Aorta (tissue), 5 donors: ENCODE measurements at places on chromosomes 11 and 22. TPM values are rescaled to one million over a fixed set of nuclear protein-coding genes. Genes with fewer than 3 reads are reported as not detected.

SOX10 gene
- 2.6 TPM for total RNA-seq

LGR4 gene
- 23.6 TPM for total RNA-seq

GGT5 gene
- 61.6 TPM for total RNA-seq

ADORA2A gene
- 4.5 TPM for total RNA-seq

APOL5 gene
- not detected for total RNA-seq

CCDC88B gene
- 19.0 TPM for total RNA-seq

OR1S1 gene
- not detected for total RNA-seq

DNA sequence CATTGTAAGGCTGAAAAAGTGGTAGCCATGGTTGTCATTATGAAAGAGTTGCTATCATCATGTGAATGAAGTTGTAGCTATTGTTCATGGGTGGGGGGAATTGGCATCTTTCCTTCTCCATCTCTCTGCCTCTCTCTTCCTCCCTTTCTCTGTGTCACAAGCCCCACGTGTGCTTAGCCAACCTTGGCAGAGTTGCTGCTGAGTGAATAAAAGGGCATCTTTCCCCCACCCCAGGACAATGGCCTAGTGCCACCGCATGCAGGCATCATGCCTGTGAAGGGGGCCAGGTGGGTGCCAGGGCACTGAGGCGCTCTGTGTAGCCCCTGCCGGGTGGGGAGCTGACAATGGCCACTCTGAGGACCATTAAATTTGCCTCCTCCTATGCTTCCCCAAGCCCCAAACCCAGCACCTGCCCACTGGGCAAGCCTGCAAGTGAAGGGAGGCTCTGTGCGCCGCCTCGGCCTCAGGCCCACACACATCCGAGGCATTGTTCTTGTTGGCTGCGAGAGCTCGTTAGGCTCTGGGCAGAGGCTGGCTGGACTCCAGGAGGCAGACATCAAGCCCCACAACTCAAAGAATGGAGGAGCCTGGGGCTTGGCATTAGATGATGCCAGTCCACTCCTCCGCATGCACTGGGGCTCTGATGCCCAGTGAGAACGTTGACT, 103.9 kb downstream of the SEZ6L start:
- no peak overlapping the region for H3K4me3 ChIP-seq
- no peak for DNase-seq
- no peaks in the 10 kb centered on the region for H3K4me1 ChIP-seq
- H3K27me3 ChIP-seq: no peaks in the 10 kb centered on the region

DNA sequence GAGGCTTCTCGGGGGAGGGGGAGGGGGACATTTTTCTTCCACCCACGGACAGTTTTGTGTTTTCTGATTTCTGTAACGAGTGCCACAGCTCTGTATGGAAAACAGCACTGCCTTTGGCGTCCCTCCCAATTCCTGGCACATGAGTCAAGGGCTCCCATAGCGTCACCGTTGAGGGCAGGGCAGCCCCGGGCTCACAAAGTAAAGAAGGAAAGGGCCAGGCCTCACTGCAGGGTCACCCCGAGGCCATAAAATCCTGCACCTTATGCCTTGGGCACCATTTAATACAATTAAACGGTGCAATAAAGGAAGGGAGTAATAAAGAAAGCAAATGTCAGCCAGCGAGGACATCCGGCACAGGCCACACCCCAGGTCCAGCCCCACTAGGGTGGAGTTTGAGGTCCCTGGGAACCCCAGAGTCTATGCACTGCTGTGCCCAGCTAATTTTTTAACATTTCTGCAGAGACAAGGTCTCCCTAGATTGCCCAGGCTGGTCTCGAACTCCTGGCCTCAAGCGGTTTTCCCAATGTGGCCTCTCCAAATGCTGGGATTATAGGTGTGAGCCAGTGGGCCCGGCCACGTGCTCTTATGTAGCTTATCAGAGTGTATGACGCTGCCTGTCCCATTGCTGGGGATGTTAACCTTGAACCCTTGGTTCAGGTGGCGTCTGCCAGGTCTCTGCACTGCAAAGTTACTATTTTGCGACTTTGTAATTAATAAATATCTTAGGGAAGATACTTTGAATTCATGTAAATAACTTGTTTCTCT, 13.6 kb upstream of the MUC2 start:
- peak; percentile 59 for DNase-seq
- no peaks in the 10 kb centered on the region for H3K27me3 ChIP-seq
- no peak overlapping the region for H3K27ac ChIP-seq
- H3K4me3 ChIP-seq: no peak overlapping the region

DNA sequence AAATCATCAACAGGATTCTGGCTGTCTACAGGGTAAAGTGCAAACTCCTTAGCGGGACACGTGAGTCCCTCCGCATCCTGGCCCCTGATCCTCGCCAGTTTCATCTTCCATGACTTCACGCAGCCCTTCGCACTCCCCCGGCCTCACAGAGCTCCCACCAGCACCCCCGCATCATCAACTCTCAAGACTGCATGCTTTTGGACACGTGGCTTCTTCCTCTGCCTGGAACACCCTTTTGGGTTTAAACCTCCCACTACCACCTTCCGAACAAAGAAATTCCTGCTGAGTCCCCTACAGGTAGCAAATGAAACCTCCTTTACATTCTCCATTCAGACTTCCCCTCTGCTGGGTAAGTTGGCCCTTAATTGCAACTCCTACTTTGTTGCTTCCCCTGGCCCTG, 12.6 kb upstream of the EIF3M start:
- no peak for DNase-seq
- H3K36me3 ChIP-seq: no peaks in the 10 kb centered on the region
- H3K27ac ChIP-seq: no peak overlapping the region
- peaks cover 4% of the 10 kb centered on the region for H3K27me3 ChIP-seq
- H3K4me3 ChIP-seq: no peak overlapping the region

DNA sequence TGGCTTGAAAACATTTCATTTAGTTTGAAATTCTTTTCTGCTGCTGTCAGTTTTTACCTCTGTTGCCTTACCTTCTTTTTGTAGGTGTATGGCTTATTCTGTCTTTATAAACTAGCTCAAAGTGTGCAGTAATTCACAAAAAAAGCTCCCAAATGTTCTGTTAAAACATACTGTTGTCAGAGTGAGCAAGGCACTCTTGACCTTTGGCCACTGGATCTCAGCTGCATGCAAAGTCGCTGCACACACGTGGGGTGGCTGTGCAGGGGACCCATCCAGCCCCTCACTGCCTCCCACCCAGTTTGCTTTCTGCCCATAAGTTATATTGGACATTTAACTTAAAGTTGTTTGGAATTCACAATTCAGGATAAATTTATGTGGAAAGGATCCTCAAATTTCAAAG, 92.2 kb downstream of the AMOTL1 start:
- H3K4me3 ChIP-seq: no peak overlapping the region
- H3K36me3 ChIP-seq: peaks cover 7% of the 10 kb centered on the region
- no peaks in the 10 kb centered on the region for H3K4me1 ChIP-seq
- no peak for DNase-seq

DNA sequence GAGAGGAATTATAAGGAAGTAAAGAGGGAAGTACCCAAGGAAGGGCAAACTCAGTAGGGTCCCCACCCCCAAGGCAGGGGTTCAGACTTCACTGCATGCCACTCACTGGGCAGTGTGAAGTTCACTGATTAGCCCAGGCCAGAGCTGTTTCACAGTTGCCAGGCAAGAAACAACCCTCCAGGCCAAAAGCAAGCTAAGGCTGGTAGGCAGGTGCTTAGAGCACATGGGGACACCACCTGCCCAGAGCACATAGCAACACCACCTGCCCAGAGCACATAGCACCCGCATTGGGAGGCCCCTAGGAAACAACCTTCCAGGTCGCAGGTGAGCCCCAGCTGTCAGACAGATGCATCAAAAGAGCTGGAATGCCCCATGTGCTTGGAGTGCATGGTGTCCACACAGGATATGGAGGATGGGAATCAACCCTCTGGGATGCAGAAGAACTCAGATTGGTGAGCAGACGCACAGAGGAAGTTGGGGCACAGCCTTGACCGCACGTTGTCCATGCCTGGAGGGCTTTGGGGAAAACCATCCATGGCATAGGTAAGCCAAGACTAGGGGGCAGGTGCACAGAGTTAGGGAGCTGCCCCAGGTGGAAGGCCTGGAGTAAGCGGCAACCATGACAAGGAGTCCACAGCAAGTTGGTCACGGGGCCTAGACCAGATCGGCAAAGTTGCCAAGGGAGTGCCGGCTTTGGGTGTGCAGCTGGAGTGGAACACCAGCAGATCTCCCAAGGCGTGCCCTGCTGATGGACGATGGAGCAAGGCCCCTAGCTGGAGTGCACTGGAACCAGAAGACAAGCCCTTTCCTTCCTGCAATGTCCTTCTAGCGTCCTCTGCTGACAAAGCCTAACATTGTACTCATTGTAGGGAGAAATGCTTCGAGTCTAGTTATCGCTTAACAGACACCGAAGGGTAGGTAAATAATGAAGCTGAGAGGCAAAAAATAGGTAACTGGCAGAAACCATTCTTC, 7.8 kb upstream of the TMEM216 start:
- H3K4me3 ChIP-seq: no peak overlapping the region
- DNase-seq: no peak
- H3K4me1 ChIP-seq: no peaks in the 10 kb centered on the region
- H3K27ac ChIP-seq: no peak overlapping the region
- no peaks in the 10 kb centered on the region for H3K27me3 ChIP-seq

- H3K27ac ChIP-seq: no peak overlapping the region
- H3K4me3 ChIP-seq: no peak overlapping the region
- DNase-seq: no peak
- no peaks in the 10 kb centered on the region for H3K36me3 ChIP-seq
Measured at GRCh38 chr11:33685082-33685481, 15.5 kb downstream of the C11orf91 start.

DNA sequence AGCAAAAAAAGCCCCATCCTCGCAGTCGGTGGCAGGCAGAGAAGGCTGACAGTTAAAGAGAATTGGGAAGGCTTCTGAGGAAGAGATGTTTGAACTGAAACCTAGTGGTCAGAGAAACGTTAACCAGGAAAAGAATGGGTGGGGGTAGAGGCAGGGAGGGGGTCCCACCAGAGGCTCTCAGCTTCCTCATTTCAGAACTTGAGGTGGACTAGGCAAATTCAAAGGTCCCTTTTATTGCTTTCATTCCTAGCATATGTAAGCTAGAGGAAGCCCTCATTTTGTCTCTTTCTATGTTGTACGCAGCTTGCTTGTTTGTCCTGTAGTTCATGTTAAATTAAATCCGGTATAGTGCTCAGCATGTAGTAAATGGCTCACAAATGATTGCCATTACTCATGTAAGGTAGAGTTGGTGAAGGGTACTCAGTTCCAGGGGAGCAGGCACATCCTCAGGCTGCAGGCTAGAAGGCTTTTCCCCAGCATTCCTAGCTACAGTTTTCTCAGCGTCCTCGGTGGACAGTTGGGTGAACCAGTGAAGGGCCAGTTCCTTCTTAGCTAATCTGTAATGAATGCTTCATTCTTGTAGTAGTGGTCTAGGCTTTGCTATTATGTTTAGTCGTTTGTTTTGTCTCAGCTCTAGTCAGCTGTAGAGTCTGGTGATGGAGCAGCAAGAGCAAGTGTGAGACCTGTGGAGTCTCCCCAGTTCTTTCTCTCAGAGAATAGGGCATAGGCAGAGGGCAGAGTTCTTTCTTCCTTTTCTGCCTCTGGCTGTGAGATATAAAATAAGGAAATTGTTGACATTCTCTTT, 58.6 kb downstream of the UVRAG start:
- no peak overlapping the region for H3K4me3 ChIP-seq
- no peaks in the 10 kb centered on the region for H3K27me3 ChIP-seq
- no peak for DNase-seq
- H3K27ac ChIP-seq: no peak overlapping the region
- H3K36me3 ChIP-seq: no peaks in the 10 kb centered on the region

- H3K4me1 ChIP-seq: peaks cover 5% of the 10 kb centered on the region
- no peak overlapping the region for H3K27ac ChIP-seq
Measured at GRCh38 chr11:20041499-20041898, 118.8 kb downstream of the DBX1 start.

DNA sequence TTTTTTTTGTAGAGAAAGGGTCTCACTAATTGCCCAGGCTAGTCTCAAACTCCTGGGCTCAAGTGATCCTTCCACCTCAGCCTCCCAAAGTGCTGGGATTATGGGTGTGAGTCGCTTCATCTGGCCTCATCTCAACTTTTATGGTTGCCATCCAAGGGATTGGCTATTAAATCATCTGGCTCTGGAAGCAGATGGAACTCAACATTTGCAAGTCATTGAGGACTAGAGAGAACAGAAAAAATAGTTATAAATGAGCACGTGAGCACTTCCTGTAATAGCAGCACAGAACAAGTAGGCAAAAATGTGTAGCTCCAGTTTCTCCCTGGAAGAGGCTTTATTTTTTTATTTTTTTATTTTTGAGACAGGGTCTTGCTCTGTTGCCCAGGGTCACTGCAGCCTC, 22.3 kb upstream of the PATL1 start:
- no peaks in the 10 kb centered on the region for H3K4me1 ChIP-seq
- no peak overlapping the region for H3K4me3 ChIP-seq
- H3K36me3 ChIP-seq: no peaks in the 10 kb centered on the region
- no peaks in the 10 kb centered on the region for H3K27me3 ChIP-seq
- H3K27ac ChIP-seq: no peak overlapping the region

DNA sequence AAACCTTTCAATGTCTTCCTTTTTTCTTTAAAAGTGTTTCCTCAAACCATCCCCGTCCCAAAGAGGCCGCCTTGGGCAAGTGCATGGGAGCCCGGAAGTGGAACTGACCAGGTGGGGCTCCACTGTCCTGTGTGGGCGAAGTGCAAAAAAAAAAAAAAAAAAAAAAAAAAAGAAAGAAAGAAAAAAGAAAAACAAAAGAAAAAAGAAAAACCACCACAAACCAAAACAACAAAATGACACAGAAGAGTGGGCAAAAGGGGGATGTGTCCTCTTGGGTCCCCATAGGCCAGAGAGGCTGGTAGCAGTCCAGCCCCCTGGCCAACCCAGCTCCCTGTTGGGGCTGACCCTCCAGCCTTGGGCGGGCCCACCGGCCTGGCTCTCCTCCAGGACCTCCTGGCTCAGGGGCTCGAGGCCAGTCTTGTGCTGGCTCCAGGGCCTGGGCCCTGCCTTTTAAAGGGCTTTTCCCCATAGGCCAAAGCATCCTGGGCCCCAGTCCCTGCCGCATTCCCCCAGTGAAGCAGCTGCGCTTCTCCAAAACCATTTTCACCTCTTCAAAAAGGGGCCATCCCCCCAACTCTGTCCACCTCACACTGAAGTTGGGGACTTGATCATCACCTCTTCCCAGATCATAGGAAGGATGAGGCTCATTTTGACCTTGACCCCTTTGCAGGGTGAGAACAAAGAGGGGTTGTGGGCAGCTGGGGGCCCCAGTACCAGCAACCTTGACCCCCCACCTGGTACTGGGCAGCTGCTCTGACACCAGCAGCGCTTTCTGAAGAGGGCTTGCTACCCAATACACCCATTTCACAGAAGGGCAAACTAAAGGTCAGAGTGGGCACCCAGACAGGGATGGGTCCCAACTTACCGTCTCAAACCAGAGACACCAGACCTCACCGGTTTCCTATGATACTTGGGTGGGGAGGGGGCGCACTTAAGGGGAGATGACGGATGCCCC, 9.4 kb downstream of the CBX6 start:
- H3K4me1 ChIP-seq: peaks cover 3% of the 10 kb centered on the region
- no peak overlapping the region for H3K4me3 ChIP-seq
- H3K36me3 ChIP-seq: no peaks in the 10 kb centered on the region

GRCh38 chr22:21009638-21010425, 5.1 kb upstream of the P2RX6 start:
- no peaks in the 10 kb centered on the region for H3K27me3 ChIP-seq
- no peaks in the 10 kb centered on the region for H3K36me3 ChIP-seq
- DNase-seq: no peak
- no peaks in the 10 kb centered on the region for H3K4me1 ChIP-seq

- no peak for DNase-seq
- H3K27me3 ChIP-seq: no peaks in the 10 kb centered on the region
- no peak overlapping the region for H3K27ac ChIP-seq
- H3K4me3 ChIP-seq: no peak overlapping the region
- H3K4me1 ChIP-seq: no peaks in the 10 kb centered on the region
Measured at GRCh38 chr11:76008474-76008873, 193.5 kb downstream of the UVRAG start.

GRCh38 chr11:126212089-126212660, 593 bp downstream of the FAM118B start:
- peak overlapping the region; percentile 67 for H3K4me3 ChIP-seq
- H3K4me1 ChIP-seq: no peaks in the 10 kb centered on the region
- H3K36me3 ChIP-seq: no peaks in the 10 kb centered on the region
- no peak for DNase-seq
